Nephron progenitor cell (in vitro differentiated cells): ENCODE measurements at places on chromosomes 2 and 18.

- no peak for DNase-seq
These were observed 451.2 kb downstream of the CNTNAP5 start for GRCh38 chr2:124476291-124476690.

DNA sequence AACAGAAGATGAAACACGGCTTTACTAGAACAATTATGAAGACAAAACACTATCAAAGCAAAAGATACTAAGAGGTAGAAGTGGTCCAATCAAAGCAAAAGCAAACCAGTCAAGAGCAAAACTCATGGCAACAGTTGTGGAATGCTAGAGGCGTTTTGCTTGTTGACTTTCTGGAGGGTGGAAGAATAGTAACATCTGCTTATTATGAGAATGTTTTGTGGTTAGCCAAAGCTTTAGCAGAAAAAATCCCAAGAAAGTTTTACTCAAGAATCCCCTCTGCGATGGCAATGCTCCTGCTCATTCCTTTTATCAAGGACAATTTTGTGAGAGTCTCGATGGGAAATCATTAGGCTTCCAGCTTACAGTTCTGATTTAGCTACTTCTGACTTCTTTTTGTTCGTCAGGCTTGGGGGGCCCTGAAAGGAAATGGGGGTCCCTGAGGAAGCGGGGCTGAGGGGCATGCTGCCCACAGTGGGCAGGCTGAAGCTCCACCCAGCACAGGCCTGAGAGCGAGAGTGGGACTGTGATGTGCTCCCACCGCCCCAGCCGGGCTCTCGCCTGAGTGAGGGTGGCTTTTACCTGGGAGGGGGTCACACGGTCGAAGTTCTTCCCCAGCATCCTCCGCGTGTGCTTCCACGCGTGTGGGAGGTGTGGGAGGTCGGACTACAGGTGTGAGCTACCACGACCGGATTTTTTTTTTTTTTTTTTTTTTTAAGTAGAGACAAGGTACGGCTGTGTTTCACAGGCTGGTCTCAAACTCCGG is 49.0 kb upstream of the MC4R start:
- DNase-seq, result no peak

DNA sequence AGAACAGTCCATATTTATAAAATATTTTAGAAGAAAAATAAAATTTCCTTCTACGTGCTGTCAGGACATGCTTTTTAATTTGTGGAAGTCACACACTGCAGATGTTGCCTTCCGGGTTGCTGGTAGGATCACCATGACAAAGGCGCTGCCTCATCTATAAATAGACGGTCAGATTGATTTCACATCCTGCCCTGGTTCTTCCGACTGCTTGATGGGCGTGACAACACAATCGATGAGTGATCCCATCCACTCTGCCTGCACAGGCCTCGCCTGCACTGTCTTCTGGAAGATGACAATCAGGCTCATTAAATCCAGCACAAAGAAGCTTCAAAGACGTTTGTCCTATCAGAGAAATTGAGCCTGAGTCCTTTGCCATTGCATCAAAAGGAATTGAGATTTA is 318.9 kb upstream of the TRIB2 start:
- DNase-seq, result no peak

DNA sequence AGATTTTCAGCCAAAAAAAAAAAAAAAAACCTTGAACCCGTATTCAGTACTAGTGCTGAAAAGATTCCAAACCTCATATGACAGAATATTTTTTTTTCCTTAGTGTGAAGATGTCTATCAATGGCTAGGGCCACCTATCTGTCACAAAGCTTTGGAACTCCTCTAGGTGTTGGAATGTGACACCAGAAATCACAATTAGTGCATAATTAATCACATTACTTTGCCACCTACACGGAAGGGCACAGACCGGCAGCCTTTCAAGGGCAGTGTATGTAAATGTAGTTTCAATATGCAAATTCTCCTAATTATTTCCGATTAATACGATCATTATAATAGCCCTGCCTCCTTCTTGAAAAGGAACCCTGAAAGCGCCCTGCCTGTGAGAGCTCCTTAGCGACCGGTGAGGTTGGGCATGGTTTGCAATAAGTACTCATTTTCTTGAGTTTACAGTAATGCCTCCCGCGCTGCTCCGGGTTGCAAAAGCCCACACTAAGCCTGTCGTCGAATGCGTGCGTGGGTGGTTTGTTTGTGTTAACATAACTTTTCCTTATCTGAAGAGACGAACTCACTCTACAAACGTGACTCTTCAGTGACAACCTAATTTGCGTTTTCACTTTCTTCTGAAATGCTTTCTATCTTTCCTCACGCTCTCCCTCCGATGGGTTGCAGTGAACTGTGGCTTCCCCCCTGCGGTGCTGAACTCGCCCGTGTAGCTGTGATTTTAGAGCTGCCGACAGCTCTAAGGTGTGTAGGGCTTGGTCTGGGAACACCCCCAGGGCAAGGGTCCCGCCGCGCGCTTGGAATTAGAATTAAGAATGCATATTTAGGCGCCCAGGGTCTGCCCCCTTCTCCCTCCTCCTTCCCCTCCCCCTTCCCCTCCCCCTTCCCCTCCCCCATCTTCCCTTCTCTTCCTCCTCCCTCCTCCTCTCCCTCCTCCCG is 765 bp upstream of the ID2 start:
- peak; percentile 67 for DNase-seq

- no peak for DNase-seq
These were observed 150.8 kb downstream of the ANKRD44 start for GRCh38 chr2:197159661-197160211.

- DNase-seq, result peak; percentile 55
These were observed 40.7 kb upstream of the CABLES1 start for GRCh38 chr18:23094411-23095190.

GRCh38 chr2:33518200-33518599 is 41.8 kb downstream of the RASGRP3 start:
- DNase-seq, result no peak

DNA sequence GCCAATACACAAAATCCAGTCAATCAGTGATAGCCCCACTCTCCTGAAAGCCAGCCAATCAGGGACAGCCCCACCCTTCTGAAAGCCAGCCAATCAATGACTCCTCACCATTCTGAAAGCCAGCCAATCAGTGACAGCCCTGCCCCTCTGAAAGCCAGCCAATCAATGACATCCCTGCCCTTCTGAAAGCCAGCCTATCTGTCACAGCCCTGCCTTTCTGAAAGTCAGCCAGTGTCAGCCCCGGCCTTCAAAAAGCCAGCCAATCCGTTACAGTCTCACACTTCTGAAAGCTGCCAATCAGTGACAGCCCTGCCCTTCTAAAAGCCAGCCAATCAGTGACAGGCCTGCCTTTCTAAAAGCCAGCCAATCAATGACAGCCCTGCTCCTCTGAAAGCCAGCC is 95.9 kb upstream of the HDAC4 start:
- DNase-seq, result no peak

DNA sequence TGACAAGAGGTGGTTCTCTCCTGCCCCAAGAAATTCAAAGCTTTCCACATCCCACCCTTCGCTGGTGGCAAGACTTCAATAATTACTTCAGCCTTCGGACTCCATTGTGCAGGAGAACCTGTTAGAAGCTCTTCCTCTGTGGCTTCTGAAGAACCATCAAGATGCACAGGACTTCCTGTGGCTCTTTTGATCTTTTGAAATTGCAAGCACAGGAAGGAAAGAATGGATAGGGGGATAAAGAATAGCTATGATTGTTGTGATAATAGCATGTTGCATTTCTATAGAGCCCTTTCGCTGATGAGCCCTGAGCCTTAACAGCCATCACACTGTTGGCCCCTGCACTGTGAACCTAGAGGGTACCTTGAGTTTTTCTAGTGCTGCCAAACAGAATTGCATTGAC is 7.4 kb downstream of the EPAS1 start:
- no peak for DNase-seq
